ENCODE measurements at places on chromosomes 5 and 9.

DNA sequence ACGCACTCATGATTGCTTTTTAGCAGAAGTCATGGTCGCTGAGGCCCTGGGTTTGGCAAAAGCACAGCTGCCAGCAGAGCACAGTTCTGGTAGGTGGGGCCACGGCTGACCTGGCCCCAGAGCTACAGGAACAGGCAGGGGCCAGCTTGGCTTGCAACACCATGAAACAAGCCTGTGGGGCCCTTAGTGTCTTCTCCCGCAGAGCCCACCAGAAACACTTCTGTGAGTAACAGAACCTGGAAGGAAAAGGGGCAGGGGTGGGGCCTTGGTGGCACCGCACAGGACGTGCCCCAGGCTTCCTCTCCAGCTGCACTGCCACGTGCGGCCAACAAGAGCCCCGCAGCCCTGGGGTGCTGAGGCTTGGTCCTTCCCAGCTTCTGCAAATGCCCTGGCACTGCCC is 4.8 kb downstream of the ASB6 start:
- no peak for DNase-seq

GRCh38 chr9:128244837-128245231 is 31.0 kb downstream of the GOLGA2 start:
- DNase-seq, result no peak

DNA sequence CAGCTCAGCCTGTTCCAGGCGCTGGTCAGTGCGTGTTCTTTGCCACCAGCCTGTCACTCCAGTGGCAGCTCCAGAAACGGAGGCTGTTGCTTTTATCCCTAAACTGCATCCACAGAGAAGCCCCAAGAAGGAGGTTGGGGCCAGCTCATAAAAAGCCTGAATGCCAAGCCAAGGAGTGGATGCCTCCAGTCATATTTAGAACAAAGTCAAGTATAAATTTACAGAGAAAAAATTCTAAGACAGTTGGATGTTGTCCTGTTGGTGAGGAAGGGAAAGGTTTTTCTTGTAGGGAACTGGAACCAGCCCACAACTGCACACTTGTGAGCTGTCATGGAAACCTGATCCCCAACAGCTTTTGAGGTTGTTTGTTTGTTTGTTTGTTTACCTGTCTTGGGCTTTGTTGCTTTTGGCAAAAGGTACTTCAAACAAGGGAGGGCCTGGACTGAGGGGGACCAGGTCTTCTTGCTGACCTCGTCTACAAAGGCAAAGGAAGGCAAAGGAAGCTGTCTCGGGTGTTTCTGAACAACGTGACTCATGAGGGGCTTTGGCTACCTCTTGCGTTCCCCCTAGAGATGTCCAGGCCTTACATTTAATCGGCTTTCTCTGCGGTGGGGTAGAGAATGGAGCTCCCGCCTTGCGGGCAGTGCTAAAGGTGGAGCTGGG is 36.7 kb downstream of the OLFML2A start:
- DNase-seq, result no peak

DNA sequence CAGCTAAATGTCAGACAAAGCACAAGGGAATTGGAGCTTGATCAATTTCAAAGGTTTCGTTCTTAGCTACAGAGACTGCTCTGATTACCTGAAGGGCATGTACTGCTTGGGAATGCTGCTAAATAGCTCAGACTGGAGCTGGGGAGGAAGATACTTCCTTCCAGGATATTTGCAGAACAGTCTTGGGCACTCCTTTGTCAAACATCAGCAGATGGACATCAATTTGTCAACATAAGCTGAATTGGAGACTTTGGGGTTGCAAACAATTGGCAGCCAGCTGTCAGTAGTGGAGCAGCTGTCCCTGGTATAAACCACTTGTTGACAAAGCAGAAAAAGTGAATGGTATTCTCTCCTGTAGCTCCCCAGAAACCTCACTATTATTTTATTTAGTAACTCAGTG is 182.0 kb downstream of the CCDC192 start:
- no peak for DNase-seq

- no peak for DNase-seq
These were observed 76.8 kb downstream of the PTPN3 start for GRCh38 chr9:109421026-109421970.

DNA sequence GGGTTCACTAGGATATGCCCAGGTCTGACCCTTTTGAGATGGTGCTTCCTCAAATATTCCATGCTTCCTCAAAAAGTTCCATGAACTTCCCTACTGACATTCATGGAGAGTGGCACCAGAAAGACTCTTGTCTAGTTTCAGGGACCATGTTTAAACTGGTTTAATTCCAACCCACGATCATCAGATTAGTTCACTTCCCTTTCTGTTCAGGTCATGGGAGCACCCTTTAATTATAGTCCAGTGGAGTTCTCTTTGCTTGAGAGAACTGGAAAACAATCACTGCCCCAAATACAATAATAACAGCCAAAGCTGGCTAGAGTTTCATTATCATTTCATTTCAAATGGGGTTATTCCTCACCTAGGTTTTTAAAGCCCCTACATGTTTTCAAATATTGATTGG is 9.7 kb upstream of the ERBIN start:
- no peak for DNase-seq

- DNase-seq, result no peak
These were observed 35.5 kb upstream of the ADAMTSL1 start for GRCh38 chr9:18438300-18438925.

- DNase-seq, result no peak
These were observed 303.0 kb upstream of the PDE4D start for GRCh38 chr5:60196385-60197113.

DNA sequence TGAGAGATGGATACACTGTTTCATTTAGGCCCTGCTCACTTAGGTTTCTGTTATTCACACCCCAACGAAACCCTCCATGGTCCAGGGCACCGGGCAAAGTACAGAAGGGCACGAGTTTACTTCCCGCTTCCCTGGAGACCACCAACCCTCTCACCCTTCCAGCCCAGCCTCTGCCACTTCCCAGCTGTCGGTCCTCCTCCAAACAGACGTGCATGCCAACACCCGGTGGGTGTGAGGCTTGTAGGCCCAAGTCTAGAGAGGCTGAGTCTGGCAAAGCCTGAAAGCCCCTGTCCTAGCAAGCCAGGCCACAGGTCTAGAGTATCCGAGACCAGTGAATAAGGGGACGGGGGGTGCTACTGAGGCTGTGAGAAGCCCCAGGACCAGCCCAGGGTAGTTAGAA is 7.1 kb upstream of the FGFR4 start:
- no peak for DNase-seq

- DNase-seq, result no peak
These were observed 51.0 kb downstream of the IRF1 start for GRCh38 chr5:132439521-132440089.

DNA sequence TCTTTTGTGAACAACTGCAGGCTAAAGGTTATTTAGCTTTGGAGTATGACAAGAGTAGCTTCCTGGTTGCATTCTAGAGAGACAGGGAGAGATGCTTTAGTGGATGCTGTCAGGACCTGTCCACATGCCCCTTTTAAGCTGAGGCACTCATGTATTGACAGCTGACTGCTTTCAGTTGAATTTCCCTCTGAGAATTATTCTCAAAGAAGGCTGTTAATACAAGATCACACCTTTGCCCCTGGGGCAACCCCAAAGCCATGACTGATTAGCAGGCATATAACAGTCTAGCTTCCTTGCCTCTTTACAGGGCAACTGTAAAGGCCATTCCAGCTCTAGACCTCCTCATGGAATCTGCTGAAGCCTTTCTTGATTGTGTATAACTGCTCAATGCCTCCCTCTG is 117.6 kb upstream of the ATP10B start:
- DNase-seq, result no peak

- no peak for DNase-seq
These were observed 14.3 kb upstream of the CXCL14 start for GRCh38 chr5:135593141-135593540.

GRCh38 chr5:57094753-57095683 is 78.8 kb upstream of the GPBP1 start:
- DNase-seq, result no peak

- DNase-seq, result no peak
These were observed 16.8 kb downstream of the MEGF9 start for GRCh38 chr9:120697448-120697847.

DNA sequence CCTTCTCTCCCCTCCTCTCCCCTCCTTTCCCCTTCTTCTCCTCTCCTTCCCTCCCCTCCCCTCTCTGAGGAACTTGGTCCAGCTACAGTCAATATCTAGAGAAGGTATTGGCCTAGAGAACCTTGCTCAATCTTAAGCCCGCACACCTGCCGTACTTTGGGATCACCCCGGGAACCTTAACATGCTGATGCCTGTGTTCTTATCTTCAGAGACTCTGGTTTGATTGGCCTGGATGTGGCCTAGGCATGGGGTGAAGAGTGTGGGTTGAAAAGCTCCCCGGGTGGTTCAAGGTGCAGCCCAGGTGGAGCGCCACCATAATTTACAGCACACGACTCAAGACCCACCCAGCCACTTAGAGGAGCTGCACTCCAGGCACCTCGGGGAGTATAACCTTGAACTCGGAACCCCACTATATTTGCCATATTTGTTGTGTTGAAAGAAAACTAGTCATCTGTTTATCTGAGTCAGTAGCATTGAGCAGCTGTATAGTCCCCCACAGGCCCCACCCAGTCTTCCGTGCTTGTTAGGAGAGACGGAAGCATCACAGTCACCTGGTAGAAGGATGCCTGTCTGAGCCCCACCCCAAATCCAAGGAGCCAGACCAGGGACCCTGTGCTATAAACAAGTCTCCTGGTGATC is 14.4 kb upstream of the PHF19 start:
- DNase-seq, result peak; percentile 45

DNA sequence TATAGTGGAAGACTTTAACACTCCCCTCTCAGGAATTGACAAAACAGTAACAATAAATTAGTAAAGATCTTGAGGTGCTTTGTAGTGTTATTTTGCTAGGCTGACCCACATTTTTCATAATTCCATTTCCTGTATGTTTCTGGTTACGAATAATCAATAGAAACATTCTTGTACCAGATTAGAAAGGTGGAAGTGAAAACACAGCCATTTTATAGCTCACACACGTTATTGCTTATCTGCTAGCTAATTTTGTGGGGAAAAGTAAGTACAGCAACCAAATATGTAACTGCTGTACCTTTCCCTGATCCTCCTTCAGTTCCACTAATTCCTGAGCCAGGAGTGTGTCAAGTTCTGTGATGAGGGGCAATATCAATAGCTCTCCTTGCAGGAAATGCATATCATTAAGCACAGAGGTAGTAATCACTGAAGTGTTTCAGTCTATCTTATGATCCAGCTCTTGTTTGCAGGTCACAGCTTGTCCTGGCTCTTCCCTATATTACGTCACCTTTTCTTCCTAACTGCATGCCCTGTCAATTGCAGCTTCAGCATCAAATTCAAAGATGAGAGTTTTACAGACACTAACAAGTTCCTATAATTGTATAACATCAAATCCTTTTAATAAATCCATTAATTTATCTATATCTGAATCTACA is 59.4 kb downstream of the MINAR2 start:
- DNase-seq, result no peak

GRCh38 chr9:94663640-94664039 is 24.3 kb upstream of the FBP1 start:
- DNase-seq, result no peak

DNA sequence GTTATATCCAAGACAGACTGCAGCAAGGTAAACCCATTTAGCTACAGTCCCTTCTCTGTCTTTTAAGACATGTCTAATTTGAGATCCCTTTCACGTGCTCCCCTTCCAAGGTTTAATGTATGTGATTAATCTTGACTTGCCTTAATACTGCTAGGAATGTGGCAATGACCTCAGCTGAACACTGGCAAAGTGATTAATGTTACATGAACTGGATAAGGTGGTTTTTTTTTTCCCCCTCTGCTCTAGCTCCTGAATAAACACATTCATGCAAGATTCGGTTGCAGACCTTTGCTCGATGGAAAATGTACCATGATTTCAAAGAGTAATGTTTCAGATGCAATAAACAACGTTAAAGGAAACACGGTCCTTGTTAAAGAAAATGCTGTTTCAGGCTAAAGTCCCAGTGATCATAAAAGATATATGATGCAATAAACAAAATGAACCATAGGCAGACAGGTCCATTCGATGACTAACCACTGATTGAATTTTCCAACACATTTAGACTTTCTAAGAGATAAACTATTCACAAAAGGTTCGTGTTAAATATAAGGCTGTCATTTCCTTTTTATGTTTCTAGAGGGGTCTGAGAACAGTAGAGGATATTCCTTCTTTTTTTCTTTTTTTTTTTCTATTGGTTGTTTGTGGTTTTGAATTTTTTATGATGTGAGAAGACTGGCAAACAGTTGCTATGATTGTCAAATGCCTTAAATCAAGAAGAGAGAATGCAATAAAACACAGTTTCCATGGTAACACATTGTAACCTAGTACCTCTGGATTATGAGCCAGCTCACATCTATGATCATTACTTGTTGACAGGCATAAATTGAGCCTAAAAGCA is 44.7 kb upstream of the ZNF608 start:
- no peak for DNase-seq

DNA sequence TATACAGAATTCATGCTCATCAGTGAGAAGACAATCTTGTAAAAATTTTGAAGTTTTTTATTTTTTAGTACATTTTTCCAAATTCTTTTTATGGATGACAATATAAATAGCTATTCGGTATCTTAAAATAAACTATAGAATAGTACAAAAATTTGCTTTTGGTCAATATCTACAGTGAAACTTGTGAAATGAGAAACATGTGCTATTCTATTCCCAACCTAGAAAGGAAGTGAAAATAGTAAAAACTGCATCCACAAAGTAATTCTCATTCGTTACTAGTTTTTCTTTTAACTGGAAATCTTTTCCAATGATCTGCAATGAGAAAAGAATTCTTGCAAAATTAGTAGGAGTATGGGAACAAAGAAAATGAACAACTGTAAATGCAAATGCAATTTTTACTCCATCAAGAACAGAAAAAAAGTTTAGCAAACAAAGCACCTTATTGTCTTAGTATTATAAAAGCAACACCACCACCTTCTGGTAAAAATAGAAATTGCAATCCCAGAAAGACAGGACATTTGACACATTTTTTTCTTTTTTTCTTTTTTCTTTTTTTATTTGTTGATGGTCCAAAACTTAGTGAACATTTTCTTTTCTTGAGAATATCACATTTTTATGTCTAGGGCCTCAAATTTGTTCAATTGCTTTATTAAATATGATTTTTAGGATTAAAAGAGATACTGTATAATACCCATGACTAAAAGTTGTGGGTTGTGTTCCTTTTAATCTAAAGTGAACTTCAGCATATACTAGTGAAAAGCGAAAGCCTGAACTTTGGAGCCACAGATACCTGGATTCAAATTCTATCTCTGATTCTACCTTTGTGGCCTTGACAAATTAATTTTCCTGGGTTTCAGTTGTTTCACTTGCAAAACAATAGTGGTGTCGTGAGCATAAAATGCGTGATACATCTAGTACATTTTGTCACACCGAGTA is 72.3 kb downstream of the SLCO4C1 start:
- no peak for DNase-seq

DNA sequence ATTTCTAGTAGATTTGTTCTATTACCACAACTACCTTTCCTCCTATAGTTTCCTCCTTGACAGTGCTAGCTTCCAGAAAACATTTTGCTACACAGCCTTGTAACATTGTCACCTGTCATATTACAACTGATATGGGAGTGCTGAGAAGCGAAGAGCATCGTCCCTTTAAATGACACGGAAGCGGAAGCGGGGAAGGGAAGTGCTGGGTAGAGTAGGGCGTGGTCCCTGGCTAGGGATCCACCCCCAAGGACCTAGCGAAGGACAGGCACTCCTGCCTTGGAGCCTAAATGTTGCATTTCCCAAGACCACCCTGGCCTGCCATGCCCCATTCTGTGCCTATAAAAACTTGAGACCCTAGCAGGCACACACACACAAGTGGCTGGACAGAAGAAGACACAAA is 57.4 kb upstream of the RANBP6 start:
- DNase-seq, result no peak

GRCh38 chr9:75504721-75505120 is 385.8 kb upstream of the PCSK5 start:
- no peak for DNase-seq

GRCh38 chr5:175652741-175653663 is 4.9 kb upstream of the HRH2 start:
- peak; percentile 41 for DNase-seq

All from activated CD4-positive, CD25-positive, alpha-beta regulatory T cell (primary cell).